ENCODE measurements at places on chromosomes 6 and 20.

DNA sequence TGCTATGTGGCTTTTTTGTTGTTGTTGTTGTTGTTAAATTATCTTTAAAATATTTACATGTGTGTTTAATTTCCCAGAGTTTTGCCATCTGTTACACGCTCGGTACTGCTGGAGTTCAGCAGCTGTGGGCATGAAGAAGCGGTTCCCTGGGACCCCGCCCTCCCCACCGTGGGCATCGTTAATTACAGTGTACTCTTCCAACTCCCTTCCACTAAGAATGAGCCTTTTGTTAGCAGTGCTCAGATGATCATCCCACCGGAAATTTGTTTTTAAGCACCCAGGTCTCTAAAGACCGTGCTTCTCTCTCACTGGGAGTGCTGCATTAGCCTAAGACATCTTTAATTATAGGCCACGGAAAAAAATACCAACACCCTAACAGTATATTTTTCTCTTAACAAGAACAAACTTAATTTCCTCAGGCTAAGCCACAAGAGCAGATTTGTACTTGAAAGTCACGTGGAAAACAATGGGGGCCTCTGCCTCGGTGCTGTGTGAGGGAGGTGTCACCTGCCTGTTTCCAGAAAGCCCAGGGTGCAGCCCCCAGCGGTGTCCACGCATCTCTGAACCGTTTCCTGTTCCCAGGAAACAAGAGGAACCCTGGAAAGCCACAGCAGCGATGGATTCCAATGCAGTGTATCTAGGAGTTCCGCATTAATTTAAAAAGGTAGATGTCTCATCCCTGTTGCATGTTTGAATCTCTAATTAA, 113.3 kb upstream of the FRMD1 start:
- no peak for DNase-seq

DNA sequence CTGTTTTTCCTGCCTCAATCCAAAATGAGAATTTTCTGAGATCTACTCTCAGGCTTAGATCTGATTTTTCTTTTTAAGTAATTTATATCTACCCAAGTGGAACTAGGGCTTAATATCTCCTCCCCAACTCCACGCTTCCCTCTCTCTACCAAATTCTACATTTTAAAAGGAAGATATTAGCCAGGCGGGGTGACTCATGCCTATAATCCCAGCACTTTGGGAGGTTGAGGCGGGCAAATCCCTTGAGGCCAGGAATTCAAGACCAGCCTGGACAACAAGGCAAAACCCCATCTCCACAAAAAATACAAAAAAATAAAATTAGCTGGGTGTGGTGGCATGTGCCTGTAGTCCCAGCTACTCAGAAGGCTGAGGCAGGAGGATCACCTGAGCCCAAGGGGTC, 61.0 kb downstream of the MTFR2 start:
- no peak for DNase-seq

DNA sequence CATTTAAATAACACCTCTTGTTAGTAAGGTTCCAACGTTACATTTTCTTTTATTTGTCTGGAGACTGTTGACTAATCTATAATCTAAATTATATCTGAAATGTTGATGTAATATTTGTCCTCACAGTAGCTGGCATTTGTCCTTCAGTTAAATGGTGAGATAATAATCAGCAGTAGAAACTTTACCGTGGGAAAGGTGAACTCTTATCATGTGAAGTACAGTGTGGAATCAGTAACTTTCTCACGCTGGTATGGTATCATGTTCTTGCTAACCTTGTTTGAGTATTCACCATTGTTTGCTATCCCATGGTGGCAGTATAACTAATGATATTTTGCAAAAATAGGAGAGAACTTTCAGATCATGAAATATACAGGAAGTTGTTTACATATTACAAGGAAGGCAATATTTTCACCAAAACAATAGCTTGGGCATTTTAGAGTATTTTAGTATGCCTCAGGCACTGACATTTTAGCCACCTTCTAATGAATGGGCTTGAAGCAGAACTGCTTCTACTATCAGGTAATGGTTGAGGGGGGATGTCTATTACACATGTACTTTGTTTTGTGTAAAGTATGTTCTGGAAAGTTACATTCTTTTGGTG, 4.8 kb downstream of the GMNN start:
- DNase-seq, result no peak

DNA sequence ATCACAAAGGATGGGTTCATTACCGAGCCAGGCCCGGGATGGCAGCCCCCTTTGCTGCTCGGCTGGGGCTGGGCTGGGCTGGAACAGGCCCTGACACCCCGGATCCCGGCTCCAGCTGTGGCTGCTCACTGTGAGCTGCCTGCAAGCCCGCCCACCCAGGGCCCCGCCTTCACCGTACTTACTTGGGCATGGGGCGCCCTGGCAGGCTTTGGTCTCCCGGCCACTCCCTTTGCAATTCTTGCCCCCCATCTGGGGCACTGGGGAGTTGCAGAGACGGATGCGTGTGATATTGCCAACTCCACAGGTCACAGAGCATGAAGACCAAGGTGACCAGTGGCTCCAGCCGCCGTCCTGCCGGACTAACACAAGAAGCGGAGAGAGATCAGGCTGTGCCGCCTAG, 16.7 kb downstream of the THBS2 start:
- no peak for DNase-seq

GRCh38 chr20:37991157-37991866, 41.9 kb downstream of the TTI1 start:
- no peak for DNase-seq

DNA sequence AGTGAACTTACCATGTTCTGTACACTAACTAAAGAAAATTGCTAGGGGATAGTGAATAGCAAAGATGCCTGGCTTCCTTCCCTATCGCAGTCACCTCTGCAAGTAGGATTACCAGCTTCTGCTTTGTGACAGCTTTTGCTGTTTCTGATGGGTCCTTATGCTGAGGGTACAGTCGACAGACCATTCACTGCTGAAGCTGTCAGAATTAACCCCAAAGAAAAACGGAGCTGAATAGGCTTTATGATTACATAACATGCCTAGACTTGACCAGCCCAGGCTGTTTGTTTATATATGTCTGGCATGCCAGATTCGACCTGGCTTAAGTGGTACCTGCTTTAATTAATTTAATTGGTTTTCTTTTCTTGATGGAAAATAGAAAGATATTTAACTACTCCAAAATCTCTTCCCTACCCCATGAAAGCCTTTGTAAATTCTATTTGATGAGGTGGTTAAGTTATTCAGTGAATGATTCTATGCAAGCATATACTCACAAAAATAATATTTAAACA, 21.7 kb upstream of the PRELID3B start:
- no peak for DNase-seq

- DNase-seq, result no peak
Measured at GRCh38 chr6:144214622-144215401, 64.5 kb downstream of the STX11 start.

DNA sequence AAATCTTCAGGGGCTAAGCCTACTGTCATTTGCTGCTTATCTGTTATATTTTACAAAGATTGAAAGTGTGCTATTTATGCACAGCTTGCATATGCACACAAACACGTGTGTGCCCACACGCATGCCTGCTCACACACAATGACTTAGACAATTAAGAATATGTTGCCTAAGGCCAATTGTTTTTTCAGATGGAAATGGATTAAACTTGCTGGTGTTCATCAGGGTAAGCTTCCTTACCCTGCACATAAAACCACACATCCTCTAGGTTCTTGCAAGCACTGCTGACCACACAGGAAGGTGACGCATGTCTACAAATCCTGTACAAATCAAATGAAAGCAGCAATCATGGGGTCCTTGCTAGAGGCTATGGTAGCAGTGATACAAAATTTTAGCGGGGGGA, 58.4 kb downstream of the GJA10 start:
- no peak for DNase-seq

GRCh38 chr6:75210885-75211739, 5.3 kb upstream of the COL12A1 start:
- DNase-seq, result no peak

GRCh38 chr6:163513003-163513402, 98.5 kb downstream of the QKI start:
- no peak for DNase-seq

DNA sequence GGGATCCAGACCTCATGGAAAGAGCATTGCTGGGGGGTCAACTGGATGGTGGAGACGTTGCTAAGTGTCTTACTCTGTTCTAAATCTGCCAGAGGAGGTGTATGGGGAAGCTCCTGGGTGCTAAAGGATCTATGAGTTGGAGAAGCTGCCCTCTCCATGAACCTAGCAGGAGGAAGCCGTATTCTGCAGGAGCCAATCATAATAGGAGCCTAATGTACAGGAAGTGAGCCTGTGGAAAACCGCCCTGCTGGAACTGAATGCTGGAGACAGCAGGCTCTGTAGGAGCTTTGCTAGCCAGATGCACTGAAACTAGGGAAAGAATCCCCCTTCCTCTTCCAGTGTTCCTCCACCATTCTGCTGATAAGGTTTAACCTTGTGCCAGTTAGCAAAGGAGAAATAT, 10.9 kb downstream of the CASP8AP2 start:
- no peak for DNase-seq

DNA sequence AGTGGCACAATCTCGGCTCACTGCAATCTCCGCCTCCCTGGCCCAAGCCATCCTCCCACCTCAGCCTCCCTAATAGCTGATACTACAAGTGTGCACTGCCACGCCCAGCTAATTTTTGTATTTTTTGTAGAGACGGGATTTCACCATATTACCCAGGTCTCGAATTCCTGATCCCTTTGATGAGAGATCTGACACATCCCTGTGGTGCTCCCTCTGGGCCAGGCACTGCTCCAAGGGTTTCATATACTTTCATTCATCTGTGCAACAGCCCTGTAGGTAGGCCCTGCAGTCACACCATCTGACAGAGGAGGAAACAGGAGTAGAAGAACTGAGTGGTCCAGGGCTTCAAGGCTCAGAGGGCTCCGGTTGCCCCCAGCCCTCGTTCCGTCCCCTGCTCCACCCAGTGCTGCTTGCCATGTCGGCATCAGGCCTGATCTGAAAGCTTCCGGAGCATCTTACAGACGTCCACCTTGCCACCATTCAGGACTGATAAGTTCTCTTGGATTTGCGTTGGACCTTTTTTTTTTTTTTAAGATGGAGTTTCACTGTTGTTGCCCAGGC, 3.3 kb downstream of the ZGPAT start:
- DNase-seq, result no peak

- no peak for DNase-seq
Measured at GRCh38 chr6:133546098-133546497, 304.9 kb downstream of the EYA4 start.

DNA sequence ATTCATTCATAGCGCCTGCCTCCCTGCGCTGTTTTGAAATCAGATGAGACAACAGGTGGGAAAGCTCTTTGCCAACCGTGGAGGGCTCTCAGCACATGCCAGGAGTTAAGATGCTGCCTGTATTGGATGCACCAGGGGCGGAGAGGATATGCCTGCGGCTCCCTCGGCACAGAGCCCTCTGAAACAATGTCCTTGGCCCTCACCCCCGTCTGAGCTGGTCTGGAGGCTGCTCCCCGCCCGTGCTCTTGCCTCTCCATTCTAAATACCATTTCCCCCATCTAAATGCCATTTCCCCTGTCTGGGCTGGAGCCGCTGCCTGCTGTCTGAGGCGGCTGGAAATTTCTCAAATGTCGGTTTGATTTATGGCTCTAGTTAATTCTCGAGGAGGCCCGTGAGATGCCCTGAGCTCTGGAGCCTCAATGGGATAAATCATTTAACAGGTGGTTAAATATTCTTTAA, 50.8 kb upstream of the MLN start:
- DNase-seq, result no peak

- DNase-seq, result no peak
Measured at GRCh38 chr20:50272030-50272723, 81.5 kb downstream of the CEBPB start.

DNA sequence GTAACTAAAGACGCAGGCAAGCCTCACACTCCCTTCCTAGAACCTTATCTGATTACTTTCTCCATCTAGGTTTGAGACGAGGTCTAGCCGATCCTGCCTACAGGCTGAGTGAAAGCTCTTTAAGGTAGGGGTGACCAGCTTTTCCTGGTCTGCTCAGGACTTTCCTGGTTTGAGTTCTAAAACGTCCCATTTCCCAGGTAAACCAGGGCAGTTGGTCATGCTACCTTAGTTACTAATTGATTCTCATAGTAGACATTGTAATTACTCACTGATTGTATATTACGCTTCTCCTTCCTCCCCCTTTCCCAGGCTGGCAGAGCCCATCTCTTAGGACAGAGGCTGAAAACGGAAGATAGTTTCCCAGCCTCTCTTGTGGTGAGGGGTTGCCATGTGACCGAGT, 27.9 kb upstream of the RSPO4 start:
- no peak for DNase-seq

DNA sequence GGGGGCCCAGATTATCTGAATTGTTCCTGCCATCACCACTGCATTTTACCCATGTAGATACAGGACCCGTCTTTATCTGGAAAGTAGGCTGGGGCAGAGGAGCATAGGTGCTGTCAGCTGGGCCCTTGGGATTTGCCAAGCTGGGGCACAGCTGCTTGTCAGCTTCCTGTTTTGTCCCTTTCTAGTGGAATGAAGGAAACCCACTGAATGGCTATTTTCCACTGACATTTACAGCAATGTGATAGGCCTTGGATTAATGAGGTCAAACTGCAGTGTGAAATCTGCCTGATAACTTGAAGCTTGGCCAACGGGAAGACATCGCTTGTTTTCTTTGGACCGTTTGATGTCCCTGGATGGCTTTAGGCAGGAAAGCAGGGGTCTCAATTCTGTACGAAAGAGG, 6.7 kb downstream of the PPP1R16B start:
- no peak for DNase-seq

DNA sequence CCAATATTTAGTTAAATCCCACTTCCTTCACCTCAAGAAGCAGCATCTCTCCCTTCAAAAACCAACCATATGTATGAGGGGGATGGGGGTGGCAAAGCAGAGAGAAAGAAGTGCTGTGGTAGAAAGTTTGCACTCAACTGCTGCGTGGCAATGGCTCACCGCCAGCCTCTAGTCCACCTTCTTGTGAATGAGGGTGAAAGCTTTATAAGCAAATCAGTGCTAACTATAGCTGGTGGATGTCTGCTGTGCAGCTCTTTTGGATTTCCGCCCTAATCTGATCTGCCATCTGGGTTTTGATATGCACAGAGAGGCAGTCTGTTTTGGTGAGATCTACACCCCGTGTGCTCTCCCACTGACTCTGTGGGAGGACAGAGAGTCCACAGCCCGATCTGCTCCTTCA, 281.2 kb upstream of the SUPT3H start:
- DNase-seq, result no peak

GRCh38 chr6:37125774-37126492, 44.0 kb upstream of the PIM1 start:
- DNase-seq, result no peak

GRCh38 chr20:8646033-8646441, 422.9 kb upstream of the PLCB4 start:
- DNase-seq, result no peak

DNA sequence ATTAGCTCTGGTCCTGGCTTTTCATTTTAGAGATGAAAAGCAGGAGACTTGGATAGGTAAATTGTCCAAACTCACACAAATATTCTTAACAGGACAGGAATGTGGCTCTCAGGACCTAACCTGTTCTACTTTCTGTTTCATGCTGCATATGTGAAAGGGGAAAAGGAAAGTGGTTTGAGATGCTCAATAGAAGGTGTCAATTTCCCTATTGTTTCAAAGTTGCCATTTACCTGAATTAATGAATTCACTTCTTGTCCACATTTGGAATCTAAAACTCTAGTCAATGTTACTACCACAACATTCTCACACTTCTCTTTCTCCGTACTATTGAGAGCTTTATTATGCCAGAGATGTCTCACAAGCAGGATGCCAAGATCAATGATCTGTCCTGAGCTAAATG, 4.8 kb upstream of the EFHC1 start:
- DNase-seq, result no peak

GRCh38 chr6:34095741-34096140, 50.1 kb downstream of the GRM4 start:
- no peak for DNase-seq

- DNase-seq, result no peak
Measured at GRCh38 chr6:164039954-164040375, 625.4 kb downstream of the QKI start.

- no peak for DNase-seq
Measured at GRCh38 chr20:10490706-10491105, 55.6 kb downstream of the SLX4IP start.

All from stimulated activated CD4-positive, alpha-beta T cell treated with anti-CD3 and anti-CD28 coated beads, Interleukin-1b, Interleukin-23, amount 100 ng/mL, for 1 hour (primary cell).